ENCODE measurements at places on chromosomes 3 and 15.

GRCh38 chr3:54832876-54833275 lies 95.0 kb downstream of the LRTM1 start:
- no peak for DNase-seq

DNA sequence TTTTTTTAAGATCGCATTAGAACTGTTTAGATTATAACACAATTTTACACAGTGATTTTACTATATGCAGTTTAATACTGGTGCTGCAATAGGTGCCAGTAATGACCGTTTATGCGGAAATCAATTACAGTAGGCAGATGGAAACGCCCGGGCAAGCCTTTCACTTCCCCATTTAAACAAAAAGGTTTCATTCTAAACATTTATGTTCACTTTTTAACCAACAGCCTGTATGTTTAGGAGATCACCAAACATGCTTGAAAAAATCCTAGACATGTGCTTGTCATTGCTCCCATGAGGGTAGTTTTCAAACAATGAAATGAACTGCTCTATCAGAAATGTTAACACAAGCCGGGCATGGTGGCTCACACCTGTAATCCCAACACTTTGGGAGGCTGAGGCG lies 2.7 kb downstream of the BNIP2 start:
- no peak for DNase-seq

GRCh38 chr3:196670339-196670738 lies 30.8 kb downstream of the NRROS start:
- no peak for DNase-seq

DNA sequence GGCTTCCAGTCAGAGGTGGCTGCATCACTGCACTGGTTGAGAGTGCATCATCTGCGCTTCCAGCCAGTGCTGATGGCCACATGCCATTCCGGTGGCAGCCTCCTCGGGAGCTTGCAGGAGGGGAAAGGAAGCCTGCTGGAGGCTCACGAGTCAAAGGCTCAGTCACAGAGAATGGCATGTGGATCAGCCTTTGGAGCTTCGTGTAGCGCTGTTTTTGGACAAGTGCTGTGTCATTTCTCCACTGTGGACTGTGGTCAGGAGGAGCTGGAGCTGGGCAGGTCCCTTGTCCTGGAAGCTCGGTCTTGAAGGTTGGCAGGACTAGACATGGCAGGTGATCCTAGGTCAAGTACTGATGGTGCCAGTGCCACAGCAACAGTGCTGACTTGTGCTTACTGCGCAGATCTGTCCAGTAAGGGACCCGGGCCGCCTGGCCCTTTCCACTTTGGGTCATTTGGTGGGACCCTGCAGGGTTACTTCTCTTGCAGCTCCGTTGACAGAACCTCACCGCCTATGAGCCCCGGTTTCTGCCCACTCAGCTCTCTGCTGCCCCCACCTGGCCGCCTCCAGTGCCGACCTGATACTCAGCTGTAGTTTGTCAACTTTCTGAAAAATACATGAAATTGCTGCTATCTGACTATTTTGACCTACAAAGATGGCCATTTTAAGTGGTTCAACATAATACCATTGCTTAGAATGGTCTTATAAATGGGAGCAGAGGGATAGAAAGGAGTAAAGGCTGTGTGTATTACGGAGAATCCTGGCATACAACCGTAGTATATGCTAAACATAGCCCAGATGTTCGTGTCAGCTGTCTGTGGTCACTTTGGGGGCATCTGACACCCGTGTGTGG lies 27.6 kb upstream of the TRPM1 start:
- peak; percentile 84 for DNase-seq

- no peak for DNase-seq
Measured at GRCh38 chr3:28553175-28553574, 204.6 kb upstream of the AZI2 start.

DNA sequence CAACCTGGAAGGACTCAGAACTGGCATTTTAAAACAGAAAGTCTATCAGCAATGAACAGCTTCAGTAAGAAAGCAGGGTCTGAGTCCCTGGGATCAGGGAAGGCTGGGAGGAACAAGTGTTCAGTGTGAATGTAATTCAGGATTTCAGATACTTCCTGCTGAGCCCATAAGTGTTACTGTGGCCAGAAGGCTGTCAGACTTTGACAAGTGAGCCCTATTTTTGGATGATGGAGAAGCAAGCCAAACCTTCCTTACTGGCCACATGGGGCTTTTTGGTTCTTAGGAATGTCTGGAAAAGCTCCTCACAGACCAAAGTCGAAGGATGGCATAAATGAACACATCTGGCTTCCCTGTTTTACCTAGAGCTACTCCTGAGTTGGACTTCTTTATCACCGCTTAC lies 157.2 kb downstream of the BBX start:
- no peak for DNase-seq

- no peak for DNase-seq
Measured at GRCh38 chr3:13115576-13115910, 42.3 kb upstream of the IQSEC1 start.

DNA sequence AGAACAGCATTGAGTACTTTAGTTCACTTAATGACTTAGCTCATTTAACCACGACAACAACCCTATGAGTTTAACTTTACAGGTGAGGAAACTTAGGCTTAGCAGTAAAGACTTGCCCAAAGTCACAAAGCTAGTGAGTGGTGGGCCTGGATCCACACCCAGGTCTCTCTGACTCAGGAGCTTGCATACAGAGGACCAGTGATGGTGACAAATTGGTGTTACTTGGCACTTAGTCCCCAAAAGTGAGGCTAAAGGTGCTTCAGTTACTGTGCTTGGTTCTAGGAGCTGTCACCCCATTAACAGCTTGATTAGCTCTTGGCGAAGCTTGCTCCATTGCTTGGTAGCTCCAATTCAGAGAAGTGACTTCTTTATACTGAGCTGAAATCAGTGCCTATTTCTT lies 6.1 kb downstream of the CELF6 start:
- DNase-seq: no peak

- DNase-seq: no peak
Measured at GRCh38 chr15:66771351-66771650, 69.3 kb downstream of the SMAD6 start.

- DNase-seq: peak; percentile 63
Measured at GRCh38 chr3:129016356-129016719, 15.2 kb downstream of the EFCC1 start.

DNA sequence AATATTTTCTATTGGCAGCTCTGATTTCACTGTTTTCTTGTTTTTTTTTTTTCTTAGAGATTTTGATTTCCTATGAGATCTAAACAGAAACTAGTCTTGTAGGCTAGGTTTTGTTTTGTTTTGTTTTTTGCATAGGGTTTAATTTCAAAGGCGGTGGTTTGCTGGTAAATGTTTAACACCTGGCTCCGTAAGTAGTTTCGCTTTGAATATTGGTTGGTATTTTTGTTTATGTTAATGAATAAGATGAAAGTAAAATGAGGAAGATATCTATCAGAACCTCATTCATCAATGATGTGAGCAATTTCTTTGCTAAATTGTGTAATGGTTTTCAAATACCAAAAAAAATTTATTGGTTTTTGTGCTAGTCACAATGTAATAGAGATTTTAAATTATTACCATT lies 39.7 kb upstream of the TM4SF1 start:
- no peak for DNase-seq

DNA sequence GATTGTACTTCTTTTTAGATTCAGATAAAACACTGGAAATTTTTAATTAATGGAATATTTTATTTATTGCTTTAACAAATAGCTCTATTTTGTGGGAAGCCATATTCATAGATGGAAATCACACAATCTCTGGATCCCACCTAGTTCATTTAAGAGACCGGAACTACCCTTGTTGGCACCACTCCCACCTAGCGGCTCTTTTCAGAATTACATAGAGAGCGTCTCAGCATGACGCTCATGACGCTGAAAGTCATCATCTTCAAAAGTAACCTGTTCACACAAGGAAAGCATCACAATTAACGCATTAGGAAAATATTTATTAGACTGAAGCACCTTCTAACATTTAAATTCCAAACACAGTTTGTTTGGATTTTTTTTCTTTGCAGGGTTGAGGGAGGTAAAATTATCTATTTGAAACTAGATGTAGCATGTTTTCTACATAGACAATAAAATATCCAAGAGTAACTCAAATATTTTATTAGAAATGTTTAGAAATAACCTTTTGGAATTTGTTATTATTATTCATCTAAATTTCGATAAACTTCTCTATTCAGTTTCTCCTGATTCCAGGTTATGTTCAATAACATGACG lies 214.9 kb upstream of the ARRDC4 start:
- DNase-seq: peak; percentile 20

- DNase-seq: no peak
Measured at GRCh38 chr3:38054499-38055001, 15.5 kb downstream of the DLEC1 start.

GRCh38 chr15:65095011-65095746 lies 18.6 kb downstream of the KBTBD13 start:
- DNase-seq: no peak

GRCh38 chr3:1766384-1766783 lies 332.3 kb upstream of the CNTN4 start:
- no peak for DNase-seq

DNA sequence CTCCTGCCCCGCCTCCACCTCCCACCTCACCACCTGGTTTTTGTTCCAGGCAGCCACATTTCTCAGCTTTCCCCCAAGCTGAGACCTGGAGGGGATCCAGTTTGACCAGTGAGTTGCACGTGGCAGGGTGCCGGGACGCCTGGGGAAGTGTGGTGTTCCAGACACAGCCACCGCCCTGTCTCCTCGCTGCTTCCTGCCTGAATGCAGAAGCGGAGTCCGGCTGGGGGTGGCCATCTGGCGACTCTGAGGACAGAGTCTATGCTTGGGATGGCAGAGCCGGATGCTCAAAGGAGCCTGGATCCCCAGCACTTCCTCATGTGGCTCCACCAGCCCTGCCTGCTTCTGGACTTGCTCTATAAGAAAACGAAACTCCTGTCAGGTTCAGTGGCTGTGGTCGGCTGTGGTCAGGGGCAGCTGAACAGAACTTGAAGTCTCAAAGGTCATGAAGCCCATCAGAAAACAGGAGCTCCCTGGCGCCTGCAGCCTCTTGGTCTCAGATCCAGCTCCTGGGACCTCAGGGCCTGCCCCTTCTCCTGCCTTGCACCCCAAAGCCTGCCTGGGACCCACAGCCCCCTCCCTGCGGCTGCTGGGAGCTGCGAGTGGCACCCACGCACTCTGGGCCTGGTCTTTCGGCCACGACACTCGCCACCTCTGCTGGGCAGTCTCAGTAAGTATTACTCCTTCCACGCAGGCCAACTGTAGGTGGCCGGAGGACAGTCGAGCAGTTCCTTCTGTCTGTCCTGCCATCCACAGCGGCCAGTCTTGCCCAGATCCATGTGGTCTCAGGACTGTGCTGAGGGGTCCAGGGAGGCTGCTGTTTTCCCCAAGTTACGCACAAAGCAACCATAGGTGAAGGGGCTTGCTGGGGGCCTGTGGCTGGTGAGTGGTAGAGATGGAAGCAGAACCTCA lies 112.8 kb upstream of the MEF2A start:
- peak; percentile 28 for DNase-seq

DNA sequence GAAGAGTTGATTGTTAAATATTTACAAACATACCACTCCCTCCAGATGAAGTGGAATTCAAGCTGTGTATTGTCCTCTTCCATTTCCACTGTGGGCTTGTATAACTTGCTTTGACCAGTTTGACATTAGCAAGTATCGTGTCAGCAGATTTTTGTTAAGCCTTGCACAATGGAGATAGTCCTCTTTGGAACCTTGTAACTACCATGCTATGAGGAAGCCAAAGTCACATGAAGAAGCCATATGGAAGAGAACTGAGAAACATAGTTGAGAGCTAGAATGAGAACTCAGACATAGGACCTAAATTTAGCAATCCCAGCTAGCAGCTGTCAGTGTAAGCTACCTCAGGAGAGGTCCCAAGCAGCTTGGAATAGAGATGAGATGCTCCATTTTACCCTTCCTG lies 889.2 kb downstream of the PDCD6IP start:
- no peak for DNase-seq

GRCh38 chr15:60454824-60455223 lies 24.1 kb downstream of the ICE2 start:
- no peak for DNase-seq

DNA sequence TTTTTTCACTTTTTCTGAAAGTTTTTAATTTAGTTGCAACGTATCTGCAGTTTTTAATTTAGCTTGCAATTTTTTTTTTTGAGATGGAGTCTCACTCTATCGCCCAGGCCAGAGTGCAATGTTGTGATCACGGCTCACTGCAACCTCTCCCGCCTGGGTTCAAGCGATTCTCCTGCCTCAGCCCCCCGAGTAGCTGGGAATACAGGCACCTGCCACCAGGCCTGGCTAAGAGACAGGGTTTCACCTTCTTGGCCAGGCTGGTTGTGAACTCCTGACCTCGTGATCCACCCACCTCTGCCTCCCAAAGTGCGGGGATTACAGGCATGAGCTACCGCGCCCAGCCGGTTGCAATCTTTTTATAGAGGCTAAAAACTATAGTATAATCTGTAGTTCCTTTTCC lies 142.9 kb upstream of the ALCAM start:
- DNase-seq: no peak

- DNase-seq: no peak
Measured at GRCh38 chr15:52054381-52054780, 35.4 kb downstream of the MAPK6 start.

DNA sequence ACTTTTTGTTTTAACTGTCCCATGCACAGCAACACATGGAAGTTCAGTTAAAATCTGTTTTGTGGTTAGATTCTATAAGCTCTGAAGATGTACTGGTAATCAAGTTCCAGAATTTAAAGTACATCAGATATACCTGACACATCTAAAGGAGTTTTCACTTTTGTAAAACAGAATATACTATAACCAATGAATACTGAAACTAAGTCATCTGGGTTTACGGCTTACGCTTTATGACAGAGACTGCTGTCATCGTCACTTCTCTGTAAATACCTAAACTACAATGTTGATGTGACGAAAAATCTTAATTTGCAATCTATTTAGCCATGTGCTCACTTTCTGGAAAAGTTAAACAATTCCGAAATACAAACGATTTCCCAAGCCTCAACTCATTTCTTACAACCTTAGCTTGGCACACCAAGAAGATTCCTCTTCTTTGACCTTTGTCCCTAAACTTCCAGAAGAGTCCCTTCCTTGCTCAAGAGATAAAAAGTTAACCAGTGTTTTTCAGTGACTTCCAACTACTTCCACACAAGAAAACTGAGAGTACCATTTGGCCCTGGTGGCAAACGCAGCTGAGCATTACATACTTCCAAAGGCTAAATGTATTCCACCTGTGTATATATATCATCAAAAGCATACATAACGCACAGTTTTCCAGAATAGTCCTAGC lies 56.8 kb upstream of the NEK10 start:
- DNase-seq: no peak

- DNase-seq: peak; percentile 8
Measured at GRCh38 chr3:37779289-37780152, 82.2 kb upstream of the CTDSPL start.

- DNase-seq: no peak
Measured at GRCh38 chr15:35444557-35445204, 101.3 kb downstream of the DPH6 start.

GRCh38 chr15:90266061-90266431 lies 574 bp downstream of the NGRN start:
- DNase-seq: peak; percentile 59
